ENCODE measurements at places on chromosomes 12 and 14.

- no peak for DNase-seq
Observed at GRCh38 chr12:95976416-95976832, 19.7 kb downstream of the HAL start.

DNA sequence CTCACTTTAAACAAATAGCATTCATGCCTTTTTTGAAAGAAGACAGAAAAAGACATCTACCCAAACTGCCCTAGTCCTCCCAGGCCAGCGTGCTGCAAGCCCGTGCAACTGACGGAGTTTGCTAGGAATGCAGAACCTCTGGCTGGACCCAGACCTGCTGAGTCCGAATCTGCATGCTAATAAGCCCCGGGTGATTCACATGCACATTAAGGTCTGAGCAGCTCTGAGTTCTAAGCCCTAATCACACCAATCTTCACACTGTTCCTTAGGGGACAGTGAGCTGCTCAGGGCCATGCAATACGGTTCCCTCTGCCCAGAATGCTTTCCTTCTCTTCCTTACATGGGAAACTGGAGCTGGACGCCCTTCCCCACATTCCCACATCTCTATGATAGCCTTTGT, 25.2 kb downstream of the HAL start:
- DNase-seq, result peak; percentile 90

GRCh38 chr12:113537046-113537750, 65.5 kb upstream of the LHX5 start:
- DNase-seq, result no peak

- DNase-seq, result no peak
Observed at GRCh38 chr12:84594157-84594556, 318.4 kb downstream of the SLC6A15 start.

DNA sequence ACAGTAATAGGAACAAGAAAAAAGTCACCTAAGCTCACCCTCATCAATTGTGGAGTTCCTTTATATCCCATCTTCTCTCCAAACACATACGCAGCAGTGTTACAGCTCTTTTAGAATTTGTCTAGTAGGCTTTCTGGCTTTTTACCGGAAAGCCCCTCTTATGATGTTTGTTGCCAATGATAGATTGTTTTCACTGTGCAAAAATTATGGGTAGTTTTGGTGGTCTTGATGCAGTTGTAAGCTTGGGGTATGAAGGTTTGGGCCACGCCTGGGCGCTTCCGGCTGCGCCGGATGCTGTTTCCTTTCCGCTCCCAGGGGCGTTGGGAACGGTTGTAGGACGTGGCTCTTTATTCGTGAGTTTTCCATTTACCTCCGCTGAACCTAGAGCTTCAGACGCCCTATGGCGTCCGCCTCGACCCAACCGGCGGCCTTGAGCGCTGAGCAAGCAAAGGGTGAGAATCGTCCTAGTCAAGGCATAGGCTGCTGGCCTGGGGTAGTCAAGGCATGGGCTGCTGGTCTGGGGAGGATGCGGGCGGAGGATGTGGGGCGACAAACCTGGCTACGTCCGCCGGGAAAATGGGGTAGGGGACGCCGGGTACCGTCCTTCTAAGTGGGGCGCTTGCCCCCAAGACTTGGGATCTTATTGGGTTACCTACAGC, at the start of the genes C12orf57 and RNU7-1:
C12orf57 (plus strand) TSS at position 301 of the 659 bp plus-strand sequence; CDS start at position 401, 100 bp downstream.
RNU7-1 (plus strand) TSS at position 95 of the 659 bp plus-strand sequence.
- no peak for DNase-seq

DNA sequence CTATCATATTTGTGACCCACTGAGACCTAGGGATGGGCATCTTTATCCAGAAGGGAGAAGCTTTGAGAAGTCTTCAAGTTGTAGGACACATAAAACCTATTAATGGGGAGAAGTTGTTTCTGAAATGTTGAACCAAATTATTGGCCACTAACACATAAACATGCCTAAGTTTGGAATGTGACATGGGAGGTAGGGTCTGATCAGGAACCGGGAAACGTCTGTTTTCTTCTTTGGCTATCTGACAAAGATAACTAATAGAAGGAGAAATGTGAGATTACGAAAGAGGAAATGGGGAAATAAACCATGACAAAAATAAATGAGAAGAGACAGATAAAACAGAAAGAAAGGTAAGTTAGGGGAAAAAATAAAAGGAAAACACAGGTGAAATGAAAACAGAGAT, 425.2 kb downstream of the EGLN3 start:
- no peak for DNase-seq

GRCh38 chr14:81137316-81137715, 83.4 kb downstream of the GTF2A1 start:
- no peak for DNase-seq

GRCh38 chr14:51291016-51291415, 51.0 kb downstream of the TMX1 start:
- no peak for DNase-seq

DNA sequence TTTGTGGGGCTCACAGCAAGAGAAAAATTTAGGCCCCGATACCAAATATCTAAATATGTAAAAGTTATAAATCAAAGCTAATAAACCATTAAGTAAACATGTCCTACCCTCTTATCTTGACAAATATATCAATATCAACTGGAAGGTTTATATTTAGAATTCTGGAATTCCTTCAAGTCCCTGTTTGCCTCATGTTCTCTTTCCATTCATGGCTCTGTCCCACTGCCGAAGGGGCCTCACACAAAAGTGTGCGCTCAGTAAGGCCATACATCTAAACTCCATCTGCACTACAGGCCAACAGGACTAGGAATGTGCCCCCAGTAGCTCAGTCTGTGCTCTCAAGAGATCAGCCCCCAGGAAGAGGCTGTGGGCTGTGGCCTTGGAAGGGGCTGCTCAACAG, 10.6 kb upstream of the ATP5MC2 start:
- no peak for DNase-seq

DNA sequence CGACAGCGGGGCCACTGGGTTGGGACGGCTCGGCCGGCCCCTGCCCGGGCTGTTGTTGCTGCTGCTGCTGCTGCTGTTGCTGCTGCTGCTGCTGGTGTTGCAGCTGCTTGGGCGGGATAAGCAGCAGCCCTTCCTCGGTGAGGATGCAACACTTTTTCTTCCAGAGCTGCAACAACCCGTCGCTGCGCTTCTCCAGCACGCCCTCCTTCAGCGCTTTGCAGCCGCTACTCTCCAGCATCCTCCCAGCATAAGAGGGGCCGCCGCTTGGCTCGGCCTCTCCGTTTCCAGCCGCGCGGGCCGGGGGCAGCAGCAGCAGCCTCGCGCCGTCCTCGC, 529 bp downstream of the PHLDA1 start:
- no peak for DNase-seq

GRCh38 chr14:20413744-20414082, 412 bp upstream of the TEP1 start:
- DNase-seq, result no peak

DNA sequence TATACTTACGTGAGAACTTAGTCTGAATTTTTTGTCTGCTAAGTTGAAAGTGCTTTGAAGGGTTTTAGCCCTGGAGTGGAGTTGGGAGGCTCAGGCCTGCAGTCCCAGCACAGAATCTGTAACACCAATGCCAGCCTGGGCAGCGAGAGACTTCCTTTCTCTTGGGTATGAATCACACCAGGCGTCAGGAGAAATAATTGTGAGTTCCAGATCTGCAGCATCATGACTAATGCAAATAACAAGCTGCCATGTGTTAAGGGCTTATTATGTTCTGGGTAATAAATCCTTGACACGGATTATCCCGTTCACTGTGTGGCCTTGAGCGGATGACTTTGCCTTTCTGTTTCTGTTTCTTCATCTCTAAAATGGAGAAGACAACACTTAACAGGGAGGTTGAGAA, 70.6 kb downstream of the B4GALNT3 start:
- DNase-seq, result no peak

DNA sequence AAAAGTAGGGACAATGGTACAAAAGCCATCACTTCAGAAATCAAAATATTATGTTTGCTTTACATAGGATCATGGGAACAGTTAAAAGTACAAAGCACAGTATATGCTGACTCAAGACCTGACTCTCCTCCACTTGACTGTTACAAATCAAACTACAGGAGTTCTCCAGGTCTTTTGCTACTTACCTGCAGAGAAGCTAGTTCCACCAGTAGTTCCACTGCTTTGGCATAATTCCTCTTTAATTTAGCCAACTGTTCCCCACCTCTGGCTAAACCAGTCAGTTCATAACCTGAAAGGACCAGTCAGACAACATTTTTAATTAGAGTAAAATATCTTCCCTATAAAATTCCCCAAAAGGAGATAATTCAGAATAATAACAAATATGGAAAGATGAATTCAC, 14.0 kb downstream of the ATP6V1D start:
- no peak for DNase-seq

GRCh38 chr12:94942663-94943062, 60.8 kb downstream of the NDUFA12 start:
- DNase-seq, result no peak

GRCh38 chr14:104011824-104012517, 69.6 kb upstream of the RD3L start:
- no peak for DNase-seq

DNA sequence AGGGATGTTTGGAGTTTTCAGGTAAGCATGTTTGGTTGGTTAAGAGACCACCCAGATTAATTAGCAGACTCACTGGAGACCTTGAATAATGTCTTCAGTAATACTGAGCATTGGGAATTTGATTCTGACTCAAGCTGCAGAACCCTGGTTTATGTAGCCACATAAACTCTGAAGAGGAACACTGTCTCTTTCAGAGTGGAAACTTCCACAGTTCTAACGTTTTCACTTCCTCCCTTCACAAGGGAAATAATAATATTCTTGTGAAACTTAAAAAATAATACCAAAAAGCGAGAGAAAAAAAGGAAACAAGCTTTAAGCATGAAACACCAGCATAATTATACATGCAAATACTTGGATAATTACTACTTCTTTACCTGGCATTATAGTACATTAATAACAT, 40.0 kb upstream of the ST8SIA1 start:
- no peak for DNase-seq

GRCh38 chr14:76877871-76878270, 51.7 kb downstream of the LRRC74A start:
- no peak for DNase-seq

- DNase-seq, result no peak
Observed at GRCh38 chr12:21502164-21502496, 541 bp downstream of the GOLT1B start.

DNA sequence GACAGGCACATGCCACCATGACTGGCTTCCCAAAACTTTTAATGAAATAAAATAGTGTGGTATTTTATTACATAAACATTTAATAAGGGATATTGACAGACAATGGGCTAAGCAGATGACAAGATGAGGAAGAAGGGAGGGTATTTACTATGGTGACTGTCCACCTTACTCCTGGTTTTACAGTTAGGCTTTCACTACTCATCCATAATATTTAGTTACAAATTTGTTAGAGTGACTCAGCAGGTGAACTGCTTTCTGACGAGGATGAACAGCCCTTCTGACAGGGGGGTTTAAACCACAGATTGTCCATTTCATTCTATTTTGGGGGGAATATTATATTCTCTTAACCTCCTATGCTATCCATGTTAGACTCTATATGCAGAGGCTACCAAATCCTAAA, 3.6 kb upstream of the PALS1 start:
- no peak for DNase-seq

DNA sequence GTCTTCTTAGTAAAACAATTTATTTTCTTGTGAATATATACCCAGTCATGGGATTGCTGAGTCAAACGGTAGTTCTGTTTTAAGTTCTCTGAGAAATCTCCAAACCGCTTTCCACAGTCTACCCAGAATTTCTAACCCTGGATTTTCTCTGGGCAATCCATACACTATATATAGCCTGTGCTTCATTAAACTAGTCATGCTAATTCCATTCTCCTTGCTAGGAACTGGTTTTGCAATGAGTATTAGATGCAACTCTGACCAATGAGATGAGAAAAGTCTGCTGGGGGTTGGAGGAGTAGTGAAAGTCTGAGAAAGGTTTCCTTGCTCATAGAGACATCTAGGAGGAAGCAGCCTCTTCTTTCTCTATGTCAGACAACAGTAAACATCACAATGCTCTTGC, 196.1 kb upstream of the CDKN3 start:
- no peak for DNase-seq

- no peak for DNase-seq
Observed at GRCh38 chr12:97306147-97306546, 156.5 kb upstream of the RMST start.

GRCh38 chr12:114672817-114673168, 11.2 kb downstream of the TBX3 start:
- DNase-seq, result no peak

GRCh38 chr12:107360033-107360432, 266.7 kb upstream of the CRY1 start:
- no peak for DNase-seq

DNA sequence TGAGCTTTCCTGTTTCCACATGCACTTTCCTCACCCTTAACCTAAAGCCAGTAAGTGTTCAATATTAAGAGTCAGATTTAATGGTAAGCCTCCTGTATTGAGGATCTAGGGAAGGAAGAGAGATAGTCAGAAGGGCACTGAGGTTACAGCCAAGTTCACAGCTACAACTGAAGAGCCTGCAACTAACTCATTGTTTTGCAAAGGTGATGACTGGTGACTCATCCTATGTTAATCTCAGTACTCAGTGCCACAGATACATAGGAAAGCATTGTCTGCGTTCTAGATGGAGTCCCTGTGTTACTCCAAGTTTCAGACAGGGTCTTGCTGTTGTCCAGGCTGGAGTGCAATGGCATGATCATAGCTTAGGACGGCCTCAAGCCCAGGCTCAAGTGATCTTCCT, 157.0 kb upstream of the RBM19 start:
- DNase-seq, result peak; percentile 71

DNA sequence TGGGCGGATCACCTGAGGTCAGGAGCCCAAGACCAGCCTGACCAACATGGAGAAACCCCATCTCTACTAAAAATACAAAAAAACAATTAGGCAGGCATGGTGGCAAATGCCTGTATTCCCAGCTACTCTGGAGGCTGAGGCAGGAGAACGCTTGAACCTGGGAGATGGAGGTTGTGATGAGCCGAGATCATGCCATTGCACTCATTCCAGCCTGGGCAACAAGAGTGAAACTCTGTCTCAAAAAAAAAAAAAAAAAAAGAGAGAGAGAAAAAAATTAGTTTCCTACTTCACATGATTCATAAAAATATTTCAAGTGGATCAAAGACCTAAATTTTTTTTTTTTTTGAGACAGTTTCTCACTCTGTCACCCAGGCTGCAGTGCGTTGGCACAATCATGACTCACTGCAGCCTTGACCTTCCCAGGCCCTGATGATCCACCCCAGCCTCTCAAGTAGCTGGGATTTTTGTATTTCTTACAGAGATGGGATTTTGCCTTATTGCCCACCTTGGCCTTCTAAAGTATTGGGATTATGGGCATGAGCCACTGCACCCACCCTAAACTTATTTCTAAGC, 24.9 kb downstream of the FCF1 start:
- DNase-seq, result no peak

DNA sequence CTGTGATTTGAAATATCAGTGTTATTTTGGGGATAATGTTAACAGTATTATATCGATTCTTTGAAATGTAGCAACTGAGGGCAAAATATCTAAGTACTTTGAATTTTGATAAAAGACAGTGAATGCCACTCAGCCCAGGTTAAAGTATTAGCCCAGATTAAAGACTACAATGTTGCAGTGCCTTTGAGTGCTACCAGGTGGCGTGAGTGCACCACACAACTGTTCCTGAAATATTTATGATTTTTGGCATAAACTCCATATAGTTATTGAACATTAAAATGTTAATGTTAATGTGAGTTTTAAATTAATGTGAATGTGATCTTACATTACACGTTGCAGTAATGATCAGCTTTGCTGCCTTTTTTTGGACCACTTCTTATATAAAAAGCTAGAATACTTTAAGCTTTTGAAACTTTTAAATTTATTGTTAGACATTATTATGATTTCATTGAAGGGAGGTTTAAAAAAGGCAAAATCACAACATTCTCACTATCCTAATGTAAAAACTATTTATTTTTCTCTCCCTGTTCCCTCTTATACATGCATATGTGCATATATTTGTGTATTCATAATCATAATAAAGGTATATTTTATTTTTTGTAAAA, 22.5 kb downstream of the MRPS35 start:
- DNase-seq, result no peak
